ENCODE measurements at places on chromosomes 7 and 10.

DNA sequence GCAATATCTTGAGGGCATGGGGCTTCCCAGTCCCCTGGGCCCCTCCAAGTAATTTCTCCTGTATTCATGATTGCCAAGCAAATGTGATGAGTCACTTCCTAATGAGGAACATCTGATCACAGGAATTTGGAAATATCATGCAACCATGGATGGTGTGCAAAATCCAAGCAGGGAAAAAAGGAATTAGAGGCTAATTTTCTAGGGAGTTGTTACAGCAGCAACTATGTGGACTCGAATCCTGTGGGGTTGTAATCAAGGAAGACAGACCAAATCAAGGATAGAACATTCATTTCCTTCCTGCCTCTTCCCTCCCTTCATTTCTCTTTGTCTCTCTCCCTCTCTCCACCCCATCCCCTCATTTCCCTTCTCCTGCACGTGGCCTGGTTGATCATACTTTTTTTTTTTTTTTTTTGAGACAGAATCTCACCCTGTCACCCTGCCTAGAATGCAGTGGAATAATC lies 23.9 kb upstream of the AGFG2 start:
- peak; percentile 47 for DNase-seq

- DNase-seq, result no peak
Measured at GRCh38 chr7:36021367-36021766, 131.7 kb upstream of the EEPD1 start.

DNA sequence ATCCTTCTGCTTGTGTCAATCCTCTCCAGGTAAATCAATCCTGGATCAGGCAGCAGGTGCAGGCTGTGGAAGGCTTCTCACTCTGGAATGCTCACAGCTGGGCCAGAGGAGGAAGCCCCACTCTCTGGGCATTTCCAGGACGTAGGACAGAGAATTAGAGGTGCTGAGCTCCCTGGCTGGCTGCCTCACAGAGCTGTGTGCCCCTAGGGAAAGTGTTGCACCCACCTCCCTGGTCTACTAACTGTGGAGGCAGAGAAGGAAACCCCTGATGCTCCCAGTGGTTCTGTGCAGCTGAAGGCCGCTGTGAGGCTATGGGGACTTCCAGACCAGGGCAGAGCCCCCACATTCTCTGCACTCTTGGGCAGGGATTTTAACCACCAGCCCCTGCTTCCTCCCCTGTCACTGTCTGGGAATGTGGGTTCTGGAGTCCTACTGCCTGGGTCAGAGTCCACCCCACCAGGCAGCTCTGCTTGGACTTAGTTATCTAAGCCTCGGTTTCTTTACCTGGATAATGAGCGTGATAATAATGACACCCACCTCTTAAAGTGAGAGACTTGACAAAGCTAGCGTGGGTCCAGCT lies 73.5 kb upstream of the EEPD1 start:
- DNase-seq, result no peak

- peak; percentile 61 for DNase-seq
Measured at GRCh38 chr10:6114805-6115341, 26.0 kb downstream of the RBM17 start.

GRCh38 chr10:118511711-118512110 lies 83.7 kb downstream of the PRLHR start:
- no peak for DNase-seq

- DNase-seq, result no peak
Measured at GRCh38 chr10:4125776-4126175, 340.8 kb upstream of the KLF6 start.

- DNase-seq, result no peak
Measured at GRCh38 chr10:92164036-92164696, 126.7 kb downstream of the CPEB3 start.

DNA sequence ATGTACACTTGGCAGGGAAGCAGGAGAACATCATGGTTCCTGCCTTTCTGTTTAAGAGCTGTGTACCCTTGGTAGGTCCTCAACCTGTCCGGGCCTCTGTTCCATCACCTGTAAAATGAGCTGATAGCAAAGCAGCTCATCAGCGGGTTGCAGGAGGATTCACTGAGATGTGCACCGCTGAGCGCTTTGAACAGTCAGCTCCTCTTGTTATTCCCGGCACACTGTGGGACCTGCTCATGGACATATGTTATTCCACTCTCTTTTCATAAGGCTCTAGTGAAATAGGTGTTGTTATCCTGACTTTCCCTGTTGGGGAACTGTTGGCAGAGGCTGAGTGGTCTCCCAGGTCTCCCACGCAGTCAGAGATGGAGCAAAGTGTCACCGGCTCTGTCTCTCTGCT lies 497.5 kb upstream of the ZMIZ1 start:
- no peak for DNase-seq

- DNase-seq, result peak; percentile 65
Measured at GRCh38 chr10:29857843-29858701, 201.3 kb downstream of the JCAD start.

- DNase-seq, result no peak
Measured at GRCh38 chr7:106354822-106355221, 70.0 kb upstream of the NAMPT start.

DNA sequence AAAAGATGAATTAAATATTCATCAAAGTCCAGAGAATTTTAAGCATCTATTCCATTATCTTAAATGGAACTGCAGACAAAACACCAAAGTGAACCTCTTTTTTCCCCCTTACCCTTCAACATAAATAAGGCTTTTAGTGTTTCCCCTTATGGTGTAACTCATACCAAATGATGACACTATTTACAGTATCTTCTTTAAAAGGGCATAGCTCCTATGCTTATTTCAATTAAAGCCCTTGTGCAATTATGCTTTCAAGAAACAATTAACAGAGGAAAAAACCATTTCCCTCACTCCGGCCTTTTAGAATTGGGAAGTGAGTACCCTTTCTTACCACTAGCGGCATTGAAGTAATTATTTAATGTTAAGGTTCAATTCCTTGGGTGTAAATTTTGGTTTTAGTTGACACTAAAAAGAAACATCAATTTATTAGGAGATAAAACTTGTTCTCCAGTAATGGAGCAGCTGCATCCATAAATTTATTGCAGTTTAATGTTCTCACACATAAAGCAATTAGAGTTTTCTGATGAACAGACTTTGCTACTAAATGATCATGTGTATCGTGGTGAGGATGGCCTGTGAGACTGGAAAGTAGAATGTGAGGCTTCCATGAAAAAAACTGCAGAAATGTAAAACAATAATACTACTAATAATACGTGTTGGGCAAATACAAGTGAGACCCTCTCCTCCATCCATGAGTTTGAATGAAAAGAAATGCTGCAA lies 661.3 kb downstream of the PARD3 start:
- DNase-seq, result no peak

DNA sequence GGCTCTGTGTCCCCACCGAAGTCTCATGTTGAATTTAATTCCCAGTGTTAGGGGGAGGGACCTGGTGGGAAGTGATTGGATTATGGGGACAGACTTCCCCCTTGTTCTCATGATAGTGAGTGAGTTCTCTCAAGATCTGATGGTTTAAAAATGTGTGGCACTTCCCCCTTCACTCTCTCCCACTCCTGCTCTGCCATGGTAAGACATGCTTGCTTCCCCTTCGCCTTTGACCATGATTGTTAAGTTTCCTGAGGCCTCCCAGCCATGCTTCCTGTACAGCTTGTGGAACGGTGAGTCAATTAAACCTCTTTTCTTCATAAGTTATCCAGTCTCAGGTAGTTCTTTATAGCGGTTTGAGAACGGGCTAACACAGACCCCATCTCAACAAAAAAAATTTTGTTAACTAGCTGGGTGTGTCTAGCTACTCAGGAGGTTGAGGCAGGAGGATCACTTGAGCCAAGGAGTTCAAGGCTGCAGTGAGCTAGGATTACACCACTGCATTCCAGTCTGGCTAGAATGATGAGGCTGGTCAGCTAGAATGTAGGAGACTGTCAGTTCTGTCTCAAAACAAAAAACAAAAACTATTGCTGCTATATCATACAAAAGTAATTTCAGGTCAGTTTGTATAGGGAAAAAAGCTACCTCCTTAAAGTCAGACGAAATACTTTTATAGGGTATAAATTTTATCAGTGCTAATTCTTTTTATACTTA lies 57.7 kb downstream of the ATAD1 start:
- peak; percentile 1 for DNase-seq

DNA sequence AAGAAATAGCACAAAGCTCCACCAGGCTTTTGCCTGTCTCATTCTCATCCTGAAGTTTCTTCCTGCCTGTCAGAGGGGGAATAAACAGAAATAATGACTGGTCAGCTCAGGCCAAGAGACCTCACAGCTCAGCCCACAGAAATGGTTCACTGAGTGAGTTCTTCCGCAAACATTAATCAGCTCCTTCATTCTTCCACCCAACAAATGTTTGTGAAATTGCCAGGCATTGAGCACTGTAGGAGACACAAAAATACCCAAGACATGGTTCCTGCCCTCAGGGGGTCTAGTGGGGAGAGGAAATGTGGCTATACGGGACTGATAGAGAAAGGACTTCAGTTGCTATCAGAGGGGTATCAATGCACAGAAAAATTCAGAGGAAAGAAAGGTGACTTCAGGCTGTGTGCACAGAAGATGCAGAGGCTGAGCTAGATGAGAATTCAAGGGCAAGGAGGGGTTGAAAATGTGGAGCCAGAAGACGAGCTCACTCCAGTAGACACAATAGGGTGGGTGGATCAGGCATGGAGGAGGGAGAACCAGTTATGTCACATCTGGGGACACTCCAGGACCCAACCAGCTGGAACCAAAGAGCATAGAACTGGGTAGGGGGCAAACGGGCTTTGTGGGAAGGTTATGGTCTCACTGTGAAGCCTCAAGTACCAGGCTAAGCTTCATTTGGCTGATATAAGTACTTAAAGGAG lies 20.9 kb downstream of the MYOF start:
- no peak for DNase-seq

DNA sequence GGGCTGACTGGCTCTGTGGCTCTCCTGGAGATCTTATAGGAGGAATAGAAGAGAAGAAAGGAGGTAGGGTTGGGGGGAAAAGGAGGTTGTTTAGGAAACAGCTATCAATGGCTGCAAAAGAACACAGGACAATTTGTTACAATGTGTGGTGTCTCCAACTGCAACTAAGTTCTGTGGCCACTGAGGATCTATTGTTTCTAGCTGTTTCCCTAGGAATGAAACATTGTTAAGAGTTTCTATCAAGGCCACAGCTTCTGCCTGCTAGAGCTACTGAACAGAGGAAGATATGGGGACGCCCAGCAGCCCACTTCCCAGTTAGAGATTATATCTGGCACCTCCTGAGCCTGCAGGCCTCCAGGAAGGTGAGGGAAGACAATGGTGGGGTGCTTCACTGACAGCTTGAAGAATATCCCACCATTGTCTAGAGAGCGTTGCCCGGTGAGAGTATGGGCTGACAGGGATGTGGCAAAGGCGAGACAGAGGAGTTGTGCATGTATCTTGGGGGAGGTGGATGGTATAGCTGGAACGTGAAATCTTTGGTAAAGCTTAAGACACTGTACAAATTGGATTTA lies 4.0 kb downstream of the SCD start:
- no peak for DNase-seq

DNA sequence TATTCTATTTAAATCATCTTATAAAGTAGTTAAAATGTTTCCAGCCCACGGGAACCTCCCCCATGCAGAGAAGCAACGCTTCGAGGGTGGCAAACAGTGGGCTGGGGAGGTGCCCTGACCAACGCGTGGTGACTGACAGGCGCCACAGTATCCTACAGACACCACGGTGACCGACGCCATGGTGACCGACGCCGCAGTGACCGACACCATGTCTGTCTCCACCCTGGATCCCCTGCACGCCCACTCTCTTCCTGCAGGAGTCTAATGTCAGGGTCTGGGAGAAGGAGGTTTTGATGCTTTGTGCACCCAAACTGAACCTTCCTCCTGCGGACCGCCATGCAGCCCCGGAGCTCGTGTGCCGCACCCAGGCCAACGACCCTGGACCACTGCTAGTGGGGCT lies 464.4 kb downstream of the PTPRN2 start:
- DNase-seq, result no peak

DNA sequence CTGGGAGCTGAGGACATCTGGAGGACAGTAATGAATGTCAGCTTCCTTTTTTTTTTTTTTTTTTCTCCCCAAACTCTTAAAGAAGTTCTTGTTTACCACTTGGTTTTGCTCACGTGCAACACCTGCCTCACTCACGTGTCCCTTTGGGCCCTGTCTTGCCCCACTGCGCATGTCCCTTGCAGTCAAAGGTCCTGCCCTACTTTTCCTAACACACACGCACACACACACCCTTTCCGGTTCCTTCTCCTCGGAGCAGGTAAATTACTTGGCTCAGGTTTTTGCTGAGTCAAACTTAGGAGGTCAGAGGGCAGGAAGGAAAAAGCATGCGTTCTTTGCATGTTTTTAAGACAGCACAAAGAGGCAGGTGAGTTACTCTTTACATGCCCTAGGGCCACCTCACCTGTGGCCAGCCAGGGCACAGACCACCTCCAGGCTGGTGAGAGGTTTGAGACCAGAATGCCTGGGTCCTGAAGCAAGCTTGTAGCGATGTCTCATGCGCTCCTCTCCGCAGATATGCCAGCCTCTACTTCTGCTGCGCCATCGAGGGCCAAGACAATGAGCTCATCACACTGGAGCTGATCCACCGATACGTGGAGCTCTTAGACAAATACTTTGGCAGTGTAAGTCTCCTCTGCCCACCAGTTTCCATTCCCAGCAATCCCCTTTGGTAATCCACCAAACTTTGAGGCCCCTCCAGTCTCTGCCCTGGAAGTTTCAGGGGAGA lies 2.8 kb downstream of the AP1S1 start:
- no peak for DNase-seq

GRCh38 chr10:15346440-15347141 lies 24.5 kb downstream of the FAM171A1 start:
- DNase-seq, result no peak

DNA sequence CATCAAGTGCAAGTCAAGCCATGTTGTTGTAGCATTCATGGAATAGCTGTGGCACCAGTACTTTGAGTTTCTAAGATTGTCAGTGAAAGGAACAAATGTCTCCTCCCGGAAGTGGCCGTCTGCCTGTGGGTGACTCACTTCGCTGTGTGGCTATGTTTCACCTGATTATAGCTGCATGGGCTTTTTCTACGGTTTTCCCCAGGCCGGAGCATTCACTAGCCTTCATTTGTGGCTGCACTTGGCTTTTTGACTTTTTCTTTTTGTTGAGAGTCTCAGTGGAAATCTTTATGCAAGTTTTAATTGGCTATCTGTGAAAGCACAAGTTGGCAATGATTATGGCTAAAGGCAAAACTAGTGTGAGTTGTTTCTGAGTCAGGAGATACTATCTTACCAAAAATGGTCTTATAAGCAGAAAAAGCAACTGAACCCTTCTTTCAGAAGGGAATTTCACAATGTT lies 35.0 kb downstream of the SRI start:
- DNase-seq, result peak; percentile 83

GRCh38 chr10:103784723-103785418 lies 70.5 kb downstream of the SH3PXD2A start:
- no peak for DNase-seq

GRCh38 chr7:39271402-39271801 lies 293.7 kb downstream of the POU6F2 start:
- peak; percentile 79 for DNase-seq

GRCh38 chr7:36155811-36156361 lies 2.8 kb downstream of the EEPD1 start:
- DNase-seq, result peak; percentile 89

- no peak for DNase-seq
Measured at GRCh38 chr7:74443543-74444247, 10.0 kb upstream of the GTF2IRD1 start.

All from H4 (cell line).